ENCODE measurements at places on chromosomes 7 and 10.

DNA sequence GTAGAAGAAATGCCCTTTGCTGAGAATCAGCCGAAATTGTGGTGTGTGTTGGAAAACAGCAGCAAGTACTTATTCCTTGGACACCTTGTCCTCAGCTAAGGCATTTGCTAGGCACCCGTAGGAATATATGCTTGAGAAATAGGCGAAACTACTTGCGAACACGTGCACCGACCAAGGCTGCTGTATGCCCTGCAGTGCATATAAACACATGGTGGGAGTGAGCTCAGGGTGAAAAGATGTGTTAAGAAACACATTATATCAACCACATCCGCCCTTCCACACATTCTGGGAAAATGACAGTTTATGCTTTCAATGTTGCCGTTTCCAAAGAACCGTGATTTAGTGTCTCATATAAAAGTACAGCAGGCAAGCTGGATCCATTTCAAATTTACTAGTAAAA, 199.2 kb downstream of the JCAD start:
- DNase-seq, result no peak

DNA sequence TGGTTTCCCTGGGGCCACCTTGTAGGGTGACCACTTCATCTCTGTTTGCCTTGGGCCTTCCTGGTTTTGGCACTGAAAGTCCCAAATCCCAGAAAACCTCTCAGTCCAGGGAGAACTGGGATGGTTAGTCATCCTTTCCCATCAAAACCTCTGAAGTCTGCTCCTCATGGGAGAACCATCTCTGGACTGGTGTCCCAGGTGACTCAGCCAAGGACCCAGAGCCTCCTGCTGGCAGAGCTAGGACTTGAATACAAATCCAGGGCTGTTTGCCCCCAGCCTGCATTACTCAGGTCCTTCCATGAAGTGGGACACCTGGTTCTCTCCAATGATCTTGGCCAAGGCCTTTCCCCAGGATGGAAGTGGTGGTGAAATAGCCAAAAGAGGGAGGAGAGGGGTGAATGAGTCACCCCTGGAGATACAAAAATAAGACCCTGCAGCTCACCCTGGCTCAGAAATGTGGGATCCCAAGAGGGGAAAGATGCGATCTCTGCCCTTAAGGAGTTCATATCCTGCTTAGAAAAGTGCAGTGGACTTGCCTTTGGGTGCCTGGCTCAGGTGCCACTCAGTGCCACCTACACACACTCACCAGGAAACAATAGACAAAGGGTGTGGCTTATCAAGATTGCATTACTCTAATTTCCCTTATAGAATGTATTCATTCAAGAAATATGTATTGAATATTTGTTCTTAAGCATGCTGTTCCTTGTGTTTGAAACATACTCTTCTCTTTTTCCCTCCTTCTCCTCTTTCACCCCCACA, 22.0 kb downstream of the ADRA2A start:
- DNase-seq, result no peak

- DNase-seq, result no peak
Observed at GRCh38 chr10:79247373-79248137, 99.7 kb upstream of the PPIF start.

- no peak for DNase-seq
Observed at GRCh38 chr10:31014161-31014875, 17.3 kb downstream of the ZNF438 start.

DNA sequence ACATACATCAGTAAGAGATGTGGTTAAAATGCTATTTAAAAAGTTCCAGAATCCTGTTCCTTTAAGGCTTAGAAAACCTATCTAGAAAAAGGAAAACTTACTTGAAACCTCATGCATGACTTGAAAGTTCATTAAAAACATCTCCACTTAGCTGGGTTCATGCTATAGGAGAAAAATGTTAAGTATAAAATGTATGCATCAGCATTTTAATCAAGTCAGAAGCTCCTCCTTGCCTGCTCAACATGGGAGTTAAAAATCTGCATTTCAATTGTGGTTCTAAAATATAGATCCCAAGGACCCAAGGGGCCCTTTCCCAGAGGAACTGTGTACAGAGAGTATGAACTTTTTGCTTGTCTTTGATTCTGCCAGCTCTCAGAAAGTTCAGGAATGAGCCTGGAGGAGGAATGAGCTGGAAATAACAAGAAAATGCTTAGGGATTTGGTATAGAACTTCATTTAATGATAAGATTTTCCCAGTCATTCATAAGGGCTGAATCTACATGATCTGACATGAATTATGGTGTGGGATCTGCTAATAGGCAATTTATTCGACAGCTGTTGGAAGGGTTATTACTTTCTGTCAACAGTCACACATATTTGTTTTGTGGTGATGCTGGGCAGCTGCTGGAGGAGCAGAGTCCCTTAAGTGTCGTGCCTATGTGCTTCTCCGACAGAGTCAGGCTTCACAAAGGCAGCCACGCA, 85.6 kb upstream of the MTPN start:
- DNase-seq, result no peak

DNA sequence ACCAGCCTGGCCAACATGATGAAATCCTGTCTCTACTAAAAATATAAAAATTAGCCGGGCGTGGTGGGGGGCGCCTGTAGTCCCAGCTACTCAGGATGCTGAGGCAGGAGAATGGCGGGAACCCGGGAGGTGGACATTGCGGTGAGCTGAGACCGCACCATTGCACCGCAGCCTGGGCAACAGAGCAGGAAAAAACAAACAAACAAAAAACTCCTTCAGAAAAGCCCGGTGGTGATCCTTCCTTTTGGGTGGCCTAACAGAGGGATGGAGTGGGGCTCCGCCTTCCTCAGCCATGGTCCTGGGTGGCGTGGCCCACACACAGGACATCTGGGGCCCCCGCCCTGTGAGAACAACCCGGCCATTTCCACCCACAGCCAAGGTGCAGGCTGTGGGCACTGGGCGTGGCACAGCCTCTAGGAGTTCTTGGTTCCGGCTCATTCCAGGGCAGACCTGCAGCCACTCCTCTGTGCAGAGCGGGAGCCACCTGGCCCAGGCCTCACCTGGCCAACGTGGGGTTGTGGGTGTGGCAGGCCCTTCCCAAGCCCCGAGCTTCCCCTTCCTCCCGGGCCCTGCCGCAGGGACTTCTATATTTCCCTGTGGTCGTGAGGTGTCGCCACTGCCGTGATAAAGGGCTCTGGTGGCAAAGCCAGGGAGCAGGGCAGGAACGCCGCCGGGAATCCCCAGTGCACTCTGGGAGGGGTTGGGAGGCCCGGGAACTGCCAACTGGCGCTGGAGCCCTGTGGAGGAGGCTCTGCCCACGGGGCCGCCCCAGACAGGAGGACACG, 37.6 kb downstream of the GET4 start:
- DNase-seq, result no peak

DNA sequence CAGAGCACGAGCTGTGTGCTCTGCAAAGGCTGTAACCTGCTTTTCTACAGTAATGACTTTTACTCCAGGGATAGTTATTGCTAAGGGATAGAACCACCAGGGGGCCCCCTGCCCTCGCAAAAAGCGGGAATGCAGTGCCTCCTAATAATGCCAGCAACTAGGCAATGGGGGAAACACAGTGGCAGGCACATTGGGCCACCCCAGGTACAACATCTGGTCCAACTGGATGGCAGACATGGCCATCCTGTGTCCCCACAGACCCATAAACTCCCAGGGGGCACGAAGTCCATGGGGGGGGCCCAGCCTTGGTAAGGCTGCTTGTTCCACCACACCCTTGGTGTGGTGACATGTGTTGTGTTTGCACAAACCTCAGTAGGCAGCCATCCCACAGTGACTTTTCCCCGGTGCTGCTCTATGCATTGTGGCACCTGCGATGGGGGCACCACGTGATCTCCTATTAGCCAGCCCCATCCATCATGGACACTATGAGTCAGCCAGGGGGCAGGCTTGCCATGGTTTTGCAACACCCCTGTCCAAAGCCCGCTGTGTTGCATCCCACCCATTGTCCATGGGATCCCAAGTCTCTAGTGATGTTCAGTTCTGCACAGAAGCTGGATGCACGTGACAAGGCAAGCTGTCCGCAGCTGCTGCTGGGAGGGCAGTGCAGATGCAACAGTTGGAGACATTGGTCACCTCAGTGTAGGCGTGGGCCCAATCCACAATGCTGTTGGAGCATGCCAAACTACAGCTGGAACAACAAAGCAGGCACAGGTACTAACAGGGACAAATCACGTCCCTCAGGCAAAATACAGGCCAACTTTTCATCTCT, 84.0 kb downstream of the ANLN start:
- DNase-seq, result no peak

DNA sequence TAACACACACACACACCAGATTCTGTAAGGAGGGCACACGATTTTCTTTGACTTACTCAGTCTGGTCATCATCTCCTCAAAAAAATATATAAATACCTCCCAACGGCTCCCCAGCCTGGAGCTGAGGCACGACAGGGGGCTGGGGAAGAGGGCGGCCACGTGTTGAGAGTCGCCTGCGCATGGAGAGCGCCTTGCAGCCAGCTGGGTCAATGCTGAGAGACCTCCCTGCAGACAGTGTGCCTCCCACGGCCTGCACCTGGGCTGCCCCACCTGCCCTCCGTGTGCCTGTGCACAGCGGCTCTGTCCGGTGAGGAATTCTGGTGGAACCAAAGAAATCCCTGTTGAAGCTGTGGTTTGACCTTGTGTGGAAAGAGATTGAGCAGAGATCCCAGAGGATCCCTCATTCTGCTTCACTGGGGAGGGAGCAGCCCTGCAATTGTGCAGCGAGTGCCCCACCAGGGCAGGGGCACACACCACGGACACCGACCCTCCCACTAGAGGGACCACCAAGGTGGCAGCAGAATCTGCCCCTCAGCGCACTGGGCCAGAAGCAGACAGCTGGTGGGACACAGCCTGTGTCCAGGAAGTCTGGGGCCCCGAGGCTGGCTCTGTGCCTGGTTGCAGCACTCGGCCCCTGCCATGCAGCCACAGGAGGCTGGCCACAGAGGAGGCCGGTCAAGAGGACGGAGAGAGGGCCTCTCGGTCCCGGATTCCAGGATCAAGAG, 150.5 kb upstream of the PPP2R2D start:
- no peak for DNase-seq

GRCh38 chr7:22697876-22698606, 29.0 kb upstream of the IL6 start:
- DNase-seq, result no peak

DNA sequence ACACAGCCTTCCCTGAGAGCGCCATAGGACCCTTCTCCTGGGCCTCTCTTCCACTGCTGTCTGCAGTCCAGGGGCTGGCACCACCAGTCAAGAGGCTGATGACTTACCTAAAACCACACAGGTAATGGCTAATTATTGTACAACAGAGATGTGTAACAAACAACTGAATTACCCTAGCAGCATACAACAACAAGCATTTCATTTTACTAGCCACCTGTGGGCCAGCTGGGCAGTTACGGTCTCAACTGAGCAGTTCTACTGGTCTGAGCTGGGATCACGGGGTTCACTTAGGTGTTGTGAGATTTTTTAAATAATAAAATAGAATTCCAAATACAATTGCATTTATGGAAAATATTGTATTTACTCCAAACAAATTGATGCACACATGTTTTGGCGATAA, 431.9 kb downstream of the TNS3 start:
- no peak for DNase-seq

DNA sequence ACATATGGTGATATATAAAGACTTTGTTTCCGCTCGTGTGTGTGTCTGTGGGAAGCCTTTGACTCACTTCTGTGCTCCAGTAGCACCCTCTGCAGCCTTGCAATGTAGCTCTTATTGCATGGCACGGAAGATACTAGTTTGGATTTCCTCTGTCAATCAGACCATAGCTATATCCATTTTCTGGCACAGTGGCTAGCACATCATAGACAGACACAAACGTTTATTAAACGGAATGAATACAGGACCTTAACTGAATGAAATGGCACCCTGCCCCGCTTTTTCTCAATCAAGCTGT, 124.0 kb upstream of the PTPN20 start:
- DNase-seq, result no peak

DNA sequence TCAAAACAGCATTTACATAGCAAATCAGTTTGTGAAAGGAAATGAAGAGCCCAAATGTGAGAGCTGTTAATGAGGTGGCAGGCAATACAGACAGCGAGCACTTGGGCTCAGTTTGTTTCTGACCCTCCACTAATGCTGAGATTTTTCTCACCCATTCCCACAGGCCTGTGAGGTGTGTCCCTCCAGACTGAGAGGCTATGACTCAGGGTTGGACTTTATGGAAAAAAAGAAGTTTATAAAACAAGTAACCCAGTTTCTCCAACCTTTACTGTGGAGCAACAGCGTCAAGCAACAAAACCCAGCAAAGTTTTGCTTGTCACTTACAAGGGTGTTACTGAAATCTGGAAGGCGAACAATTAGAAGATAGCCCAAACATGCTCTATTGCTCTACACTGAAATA, 4.9 kb upstream of the FEZF1 start:
- no peak for DNase-seq

DNA sequence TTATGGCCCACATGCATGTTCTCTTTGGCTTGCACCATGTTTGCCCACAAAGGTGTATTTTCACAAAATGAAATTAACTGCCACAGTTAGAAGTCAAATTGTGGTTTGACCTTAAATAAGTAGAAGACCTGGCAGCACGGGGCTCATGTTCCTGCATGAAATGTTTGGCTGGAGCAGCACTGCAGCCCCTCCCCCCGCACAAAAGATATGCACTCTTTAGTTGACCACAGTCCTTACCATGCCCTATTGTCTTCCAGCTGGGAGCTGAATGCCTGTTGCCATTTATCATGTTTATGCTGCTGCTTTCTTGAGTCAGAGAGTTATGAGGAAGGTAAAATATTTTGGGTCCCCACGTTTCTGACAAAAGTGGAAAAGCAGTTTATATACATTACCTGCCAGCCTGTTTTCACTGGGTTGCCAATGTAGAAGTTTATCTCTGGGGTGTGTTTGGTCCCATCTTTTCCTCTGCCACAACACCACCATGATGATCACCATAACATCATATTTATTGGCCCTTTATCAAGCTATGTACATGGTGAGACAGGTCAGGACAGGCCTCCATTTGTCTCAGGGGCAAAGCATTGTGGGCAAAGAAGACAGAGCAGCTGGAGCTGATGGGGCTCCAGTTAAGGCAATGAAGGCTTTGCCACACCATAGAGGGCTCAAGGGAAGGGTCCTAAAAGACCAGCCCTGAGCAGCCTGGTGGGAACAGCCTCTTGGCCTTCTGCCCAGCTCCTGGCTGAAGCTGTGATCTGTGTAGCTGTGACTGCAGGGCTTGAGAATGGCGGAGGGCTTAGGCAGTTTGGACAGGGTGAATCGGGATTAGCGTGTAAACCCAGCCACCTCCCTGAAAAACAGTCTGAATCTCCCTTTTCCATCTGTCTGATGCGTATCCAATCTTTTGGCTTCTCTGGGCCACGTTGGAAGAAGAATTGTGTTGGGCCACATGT, 5.4 kb downstream of the PRF1 start:
- DNase-seq, result no peak

DNA sequence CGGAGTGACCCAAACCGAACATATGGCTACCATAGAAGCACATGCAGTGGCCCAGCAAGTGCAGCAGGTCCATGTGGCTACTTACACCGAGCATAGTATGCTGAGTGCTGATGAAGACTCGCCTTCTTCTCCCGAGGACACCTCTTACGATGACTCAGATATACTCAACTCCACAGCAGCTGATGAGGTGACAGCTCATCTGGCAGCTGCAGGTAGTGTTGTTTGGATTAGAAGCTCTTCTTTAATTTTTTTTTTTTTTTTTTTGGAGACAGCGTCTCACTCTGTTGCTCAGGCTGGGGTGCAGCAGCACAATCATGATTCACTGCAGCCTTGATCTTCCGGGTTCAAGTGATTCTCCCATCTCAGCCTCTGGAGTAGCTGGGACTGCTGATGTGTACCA, 45.8 kb downstream of the NRF1 start:
- no peak for DNase-seq

All from BJ (cell line).